Germinal center (tissue), 1 donor: ENCODE measurements at places on chromosomes 6 and 20.

GRCh38 chr6:148144917-148145521, 197.6 kb upstream of the SASH1 start:
- DNase-seq = peak; percentile 25

GRCh38 chr6:123821112-123821511, 17.4 kb downstream of the NKAIN2 start:
- DNase-seq = no peak

- no peak for DNase-seq
These were observed 1.4 kb downstream of the BHLHE23 start for GRCh38 chr20:63005365-63005861.

GRCh38 chr6:111326563-111326962, 156.5 kb downstream of the REV3L start:
- no peak for DNase-seq

GRCh38 chr20:43432498-43432897, 25.2 kb upstream of the SRSF6 start:
- DNase-seq = no peak

DNA sequence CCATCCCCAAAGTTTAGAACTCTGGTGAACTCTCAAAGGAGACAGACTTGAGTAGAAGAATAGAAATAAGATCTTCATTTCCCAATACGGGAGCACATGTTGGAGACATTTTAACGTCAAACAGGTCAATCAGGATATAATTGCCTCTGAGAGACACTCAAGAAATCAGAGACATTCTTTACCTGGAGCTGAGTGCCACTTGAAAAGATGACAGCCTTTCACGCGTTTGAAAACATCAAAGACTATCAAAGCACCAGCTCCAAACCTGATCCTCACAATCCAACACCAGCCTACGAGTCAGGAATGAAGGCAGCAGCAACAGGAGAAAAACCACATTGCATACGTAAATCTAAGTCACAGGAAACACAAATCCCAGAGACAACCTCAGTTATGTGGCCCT, 571.5 kb upstream of the CDH4 start:
- DNase-seq = no peak
